NAMALWA (cell line): ENCODE measurements at places on chromosomes 5 and 9.

GRCh38 chr5:167361795-167362194 is 929.6 kb upstream of the WWC1 start:
- no peak for DNase-seq

- DNase-seq: no peak
These were observed 1.3 kb downstream of the GABBR2 start for GRCh38 chr9:98707166-98708102.

GRCh38 chr5:15474143-15474719 is 25.7 kb upstream of the FBXL7 start:
- no peak for DNase-seq

GRCh38 chr5:5044247-5044840 is 95.8 kb upstream of the ADAMTS16 start:
- no peak for DNase-seq

DNA sequence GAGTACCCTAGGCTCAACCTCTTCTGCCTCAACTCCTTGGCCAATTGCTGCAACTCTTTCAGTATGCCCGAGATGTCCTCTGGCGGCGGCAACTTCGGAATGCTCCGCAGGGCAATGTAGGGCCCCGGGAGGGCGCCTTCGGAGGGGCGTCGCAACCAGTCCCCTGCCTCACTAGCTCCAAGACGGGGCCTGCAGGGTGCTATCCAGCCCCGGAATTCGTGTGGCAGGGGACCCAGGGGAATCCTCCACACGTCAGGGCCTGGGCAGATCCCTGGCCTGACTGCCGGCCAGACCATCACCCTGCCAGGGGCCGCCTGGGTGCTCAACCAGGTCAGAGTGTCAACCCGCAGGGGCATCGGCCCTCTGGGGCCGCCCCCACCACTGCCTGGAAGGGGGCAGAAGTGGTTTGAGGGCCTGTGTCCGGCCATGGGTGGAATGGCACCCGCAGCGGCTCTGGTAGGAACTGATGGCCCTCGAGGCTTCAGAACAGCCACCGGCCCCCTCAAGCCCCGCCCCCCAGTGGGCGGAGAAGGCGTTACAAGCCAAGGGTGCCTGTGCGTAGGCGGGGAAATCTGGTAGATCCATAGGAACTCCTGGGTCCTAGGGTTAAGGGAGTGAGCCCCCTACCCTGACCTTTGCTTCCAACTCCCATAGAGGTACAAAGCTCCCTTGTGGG is at the start of gene POU5F2:
Gene POU5F2 (minus strand): TSS at position 465 of the 676 bp plus-strand sequence. CDS start 37 bp downstream, at position 428.
- peak; percentile 6 for DNase-seq

DNA sequence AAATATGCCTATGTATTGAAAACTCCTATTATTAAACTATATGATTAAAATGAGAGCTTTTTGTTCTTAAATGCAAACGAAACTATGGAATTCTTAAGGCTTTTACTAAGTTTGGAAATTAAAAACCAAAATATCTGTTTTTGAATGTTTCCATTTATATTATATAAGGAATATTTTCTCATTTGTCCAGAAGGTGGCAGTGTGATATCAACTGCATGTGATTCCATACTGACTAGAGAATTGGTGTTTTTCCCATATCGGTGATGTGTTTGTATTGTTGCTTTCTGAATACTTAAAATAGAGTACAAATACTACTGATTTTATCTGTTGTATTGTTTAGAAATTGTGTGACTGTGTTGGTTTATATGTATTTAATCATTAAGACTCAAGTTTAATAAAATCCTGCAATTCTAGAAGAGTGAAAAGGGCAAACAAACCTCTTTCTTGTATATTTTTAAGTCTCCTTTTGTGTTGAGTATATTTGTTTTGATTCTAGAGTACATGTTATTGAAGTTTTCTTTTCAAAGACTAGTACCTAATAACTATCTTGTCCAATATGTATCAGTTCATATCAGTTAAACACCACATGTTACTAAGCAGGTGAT is 320.8 kb downstream of the CCDC171 start:
- DNase-seq: peak; percentile 60

DNA sequence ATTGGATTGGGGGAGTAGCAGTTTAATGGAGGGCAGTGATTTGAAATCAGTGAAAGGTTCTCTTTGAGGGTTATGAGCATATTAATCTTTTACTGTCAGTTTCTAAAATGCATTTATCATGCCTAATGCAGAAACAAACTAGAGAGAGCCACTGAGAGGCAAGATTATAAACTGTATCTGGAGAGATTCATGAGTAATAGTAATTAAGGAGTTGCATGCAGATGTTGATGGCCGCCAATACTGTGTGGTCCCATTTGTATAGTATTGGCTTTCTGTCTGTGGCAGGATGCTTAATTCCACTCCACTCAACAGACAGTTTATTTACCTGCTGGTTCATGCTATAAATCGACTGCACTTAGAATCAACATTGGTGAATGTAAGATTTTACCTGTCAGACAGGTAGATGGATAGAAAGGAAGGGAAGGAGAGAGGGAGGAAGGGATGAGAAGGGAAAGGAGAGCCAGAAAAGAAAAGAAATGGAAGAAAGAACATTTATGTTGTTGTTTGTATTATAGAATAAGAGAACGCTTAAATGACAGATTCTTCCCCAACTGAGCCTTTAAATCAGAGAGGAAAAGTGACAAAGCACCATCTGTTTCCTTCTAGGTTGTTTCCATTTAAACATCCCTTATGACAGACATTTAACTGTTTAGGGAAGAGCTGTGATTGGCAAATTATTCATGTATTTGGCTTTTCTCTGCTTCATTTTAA is 146.5 kb downstream of the PAM start:
- no peak for DNase-seq

DNA sequence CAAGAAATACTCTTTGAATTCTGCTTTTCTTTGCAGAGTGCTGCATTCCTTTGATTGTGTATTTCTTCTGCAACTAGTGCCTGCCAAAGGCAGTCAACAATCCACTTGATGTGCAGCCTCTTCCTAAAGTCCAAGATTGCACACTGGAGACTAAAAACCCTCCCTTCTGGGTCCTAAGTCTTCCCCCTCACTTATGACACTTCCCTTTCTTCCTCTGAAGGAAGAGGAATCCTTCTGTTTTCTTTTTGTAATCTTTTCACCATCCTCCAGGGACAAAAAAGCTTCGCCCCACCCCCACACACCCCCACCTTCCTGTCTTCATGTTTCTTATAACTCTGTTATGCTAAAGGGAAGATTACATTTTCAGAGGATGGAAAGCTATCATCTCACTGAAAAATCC is 39.9 kb downstream of the WDR36 start:
- DNase-seq: no peak

DNA sequence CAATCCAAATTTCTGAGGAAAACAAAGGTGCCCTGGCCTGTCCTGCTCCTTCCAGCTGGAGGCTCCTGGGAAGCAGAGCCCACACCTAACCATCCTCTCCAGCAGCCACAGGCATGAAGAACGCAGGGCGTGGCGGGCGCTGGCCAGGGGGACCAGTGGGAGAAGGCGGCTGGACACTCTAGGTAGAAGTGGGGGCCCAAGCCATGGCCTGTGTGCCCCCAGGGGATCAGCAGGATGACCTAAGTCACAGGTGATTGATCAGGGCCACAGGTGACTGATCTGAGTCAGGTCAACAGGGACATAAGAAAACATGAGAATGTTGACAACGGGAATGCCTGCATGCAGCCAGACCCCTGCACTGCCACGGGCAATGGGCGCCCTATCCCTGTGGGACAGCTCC is 3.4 kb downstream of the QSOX2 start:
- DNase-seq: no peak

DNA sequence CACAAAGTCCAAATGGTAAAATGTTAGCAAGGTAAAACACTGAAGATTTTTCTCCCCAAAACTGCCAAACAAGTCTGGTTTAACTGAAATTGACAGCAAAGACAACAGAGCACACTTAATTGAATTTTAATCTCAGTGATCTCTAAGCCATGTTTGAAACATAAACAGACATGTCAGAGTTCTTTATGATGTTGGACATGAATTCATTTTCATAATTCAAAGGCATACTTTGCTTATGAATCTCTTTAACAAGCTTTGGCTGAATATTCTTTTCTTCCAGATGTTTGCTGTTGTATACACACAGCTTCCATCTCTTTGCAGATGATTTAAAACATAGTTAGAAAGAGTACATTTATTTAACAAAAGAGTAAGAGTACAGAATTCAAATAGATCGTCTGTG is 509.1 kb downstream of the RAB3C start:
- no peak for DNase-seq

DNA sequence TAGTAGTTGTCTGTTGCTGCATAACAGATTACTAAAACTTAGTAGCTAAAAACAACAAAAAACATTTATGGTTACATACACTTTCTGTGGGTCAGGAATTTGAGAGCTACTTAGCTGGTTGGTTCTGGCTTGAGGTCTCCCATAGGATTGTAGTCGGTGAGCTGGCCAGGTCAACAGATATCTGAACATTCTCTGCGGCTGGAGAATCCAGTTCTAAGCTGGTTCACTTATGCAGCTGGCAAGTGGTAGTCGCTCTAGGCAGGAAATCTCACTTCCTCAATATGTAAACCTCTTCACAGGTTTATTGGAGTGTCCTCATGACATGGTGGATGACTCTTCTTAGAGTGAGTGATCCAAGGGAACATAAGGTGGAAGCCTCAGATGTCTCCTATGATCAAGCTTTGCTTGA is 65.7 kb upstream of the TNFAIP8 start:
- peak; percentile 82 for DNase-seq

DNA sequence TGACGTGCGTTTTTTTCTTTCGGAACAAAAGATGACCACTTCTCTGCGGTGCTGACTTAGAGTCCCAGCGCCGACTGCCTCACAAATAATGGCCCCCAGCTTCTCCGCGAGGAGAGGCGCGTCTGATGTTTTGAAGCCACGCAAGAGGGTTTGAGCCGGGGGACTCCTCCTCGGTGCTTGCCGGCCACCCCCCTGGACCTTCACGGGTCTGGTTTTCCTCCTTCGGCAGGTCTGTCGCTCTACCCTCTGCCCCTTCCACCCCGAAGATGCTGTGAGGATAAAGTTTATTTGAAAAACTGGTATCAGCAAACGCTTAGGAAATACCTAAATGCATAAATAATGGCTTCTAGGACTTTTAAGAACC is 584 bp downstream of the USP20 start:
- DNase-seq: peak; percentile 42

GRCh38 chr5:172364773-172365172 is 81.2 kb upstream of the UBTD2 start:
- DNase-seq: peak; percentile 46

DNA sequence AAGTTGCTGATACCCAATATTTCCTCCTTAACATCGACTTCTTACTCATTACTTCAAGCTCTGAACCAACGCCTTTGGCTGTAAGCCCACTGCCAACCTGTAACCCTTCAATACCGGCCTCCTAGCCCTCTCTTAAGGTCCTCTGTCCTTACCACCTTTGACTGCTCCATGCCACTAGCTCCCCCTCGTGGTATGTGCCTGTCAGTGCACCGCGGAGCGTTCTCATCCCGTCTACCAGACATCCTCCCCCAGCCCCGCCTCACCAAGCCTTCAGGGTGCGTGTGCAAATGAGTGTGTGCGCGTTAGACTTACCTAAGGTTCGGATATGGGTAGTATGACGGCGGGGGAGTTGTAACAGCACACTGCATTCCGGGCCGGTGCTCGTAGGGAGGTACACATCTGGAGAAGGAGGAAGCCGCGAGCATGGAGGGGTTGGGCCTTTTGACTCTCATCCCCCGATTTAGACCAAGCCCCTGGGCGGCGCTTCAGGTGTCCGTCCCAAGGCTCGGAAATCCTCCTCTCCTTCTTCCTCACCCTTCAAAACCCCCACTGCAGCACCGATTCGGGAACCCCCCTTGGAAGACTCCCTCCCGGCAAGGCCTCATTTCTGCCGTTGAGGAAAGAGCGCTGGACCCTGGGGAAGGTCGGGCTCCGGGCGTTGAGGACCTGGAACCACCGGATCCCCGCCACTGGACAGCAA is 2.8 kb upstream of the MYORG start:
- peak; percentile 93 for DNase-seq

- DNase-seq: no peak
These were observed 39.0 kb downstream of the ZFR start for GRCh38 chr5:32405507-32405906.

- DNase-seq: no peak
These were observed 171.4 kb downstream of the GOLPH3 start for GRCh38 chr5:32002755-32003154.

DNA sequence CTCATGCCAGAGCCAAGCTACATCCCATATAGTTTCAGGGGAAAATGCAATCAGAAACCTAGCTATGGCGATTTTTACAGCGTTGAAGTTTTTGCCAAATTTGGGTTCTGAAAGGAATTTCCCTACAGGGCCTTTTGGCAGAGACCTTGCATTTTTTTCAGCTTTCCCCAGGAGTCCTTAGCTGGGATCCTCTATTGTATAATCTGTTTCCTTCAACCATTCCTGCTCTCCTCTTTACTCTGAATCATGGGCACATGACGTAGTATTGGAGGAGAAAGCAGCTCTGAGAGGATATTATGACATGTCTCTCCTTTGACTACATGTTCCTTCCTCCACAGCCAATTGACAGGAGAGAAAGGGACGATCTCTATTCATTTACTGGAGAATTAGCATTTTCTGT is 118.5 kb upstream of the ERCC6L2 start:
- no peak for DNase-seq

DNA sequence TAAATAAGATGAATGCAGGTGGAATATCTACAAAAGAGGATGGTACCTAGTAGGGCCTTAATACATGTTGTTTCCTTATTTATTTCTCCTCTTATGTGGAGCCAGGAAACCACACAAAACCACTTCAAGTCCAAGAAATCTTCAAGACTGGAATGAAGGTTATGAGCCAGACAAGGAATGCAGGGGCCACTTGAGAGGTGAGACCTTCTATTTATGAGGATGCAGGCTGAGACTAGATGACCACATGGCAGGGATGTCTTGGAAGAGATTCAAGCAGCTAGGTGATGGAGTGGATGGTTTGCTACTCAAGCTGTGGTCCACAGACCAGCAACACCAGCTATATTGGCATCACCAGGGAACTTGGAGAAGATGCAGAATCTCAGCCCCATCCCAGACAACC is 92.2 kb downstream of the TNC start:
- DNase-seq: no peak

GRCh38 chr9:133290751-133291302 is 15.8 kb upstream of the ABO start:
- no peak for DNase-seq

- DNase-seq: no peak
These were observed 10.8 kb downstream of the UBE2D2 start for GRCh38 chr5:139571966-139572365.

DNA sequence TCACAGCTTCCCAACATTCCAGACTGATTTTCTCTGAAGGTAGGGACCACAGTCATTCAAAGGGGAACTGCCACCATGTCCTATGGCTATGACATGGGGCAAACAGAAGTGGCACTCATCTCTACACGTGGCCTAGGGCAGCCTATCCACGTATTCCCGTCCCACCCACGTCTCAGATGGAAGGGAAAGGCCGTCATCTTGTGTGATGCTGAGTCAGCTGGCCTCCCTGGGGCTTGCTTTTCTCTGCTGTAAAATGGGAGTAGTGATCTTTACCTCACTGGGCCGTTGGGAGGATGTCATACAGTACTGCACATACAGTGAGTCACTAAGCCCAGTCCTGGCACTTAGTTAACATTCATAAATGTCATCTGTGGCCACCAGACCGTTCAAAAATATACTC is 72.3 kb downstream of the RAPGEF1 start:
- no peak for DNase-seq

GRCh38 chr5:96070622-96071225 is 109.1 kb upstream of the ELL2 start:
- no peak for DNase-seq
